HFFc6 (cell line): ENCODE measurements at places on chromosomes 12 and 14.

- H3K27me3 ChIP-seq = peaks cover 2% of the 10 kb centered on the region; the same call in 1 of the 2 replicates
- no peak for DNase-seq
- H3K4me1 ChIP-seq = 0 out of 2 replicates have a peak, but pooled peaks cover 5% of the 10 kb centered on the region
- H3K27ac ChIP-seq = no peak overlapping the region
- no peaks in the 10 kb centered on the region for H3K36me3 ChIP-seq
Measured at GRCh38 chr14:88130057-88130432, 125.1 kb downstream of the GPR65 start.

DNA sequence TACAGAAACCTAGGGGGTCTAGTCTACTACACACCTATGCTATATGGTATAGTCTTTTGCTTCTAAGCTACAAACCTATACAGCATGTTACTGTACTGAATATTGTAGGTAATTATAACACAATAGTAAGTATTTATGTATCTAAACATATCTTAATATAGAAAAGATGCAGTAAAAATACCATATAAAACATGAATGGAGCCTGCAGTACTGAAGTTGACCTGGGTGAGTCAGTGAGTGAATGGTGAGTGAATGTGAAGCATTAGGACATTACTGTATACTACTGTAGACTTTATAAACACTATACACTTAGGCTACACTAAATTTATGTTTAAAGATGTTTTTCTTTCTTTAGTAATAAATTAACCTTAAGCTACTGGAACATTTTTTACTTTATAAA, 13.1 kb upstream of the ABCD2 start:
- DNase-seq = no peak
- H3K4me1 ChIP-seq = no peaks in the 10 kb centered on the region

DNA sequence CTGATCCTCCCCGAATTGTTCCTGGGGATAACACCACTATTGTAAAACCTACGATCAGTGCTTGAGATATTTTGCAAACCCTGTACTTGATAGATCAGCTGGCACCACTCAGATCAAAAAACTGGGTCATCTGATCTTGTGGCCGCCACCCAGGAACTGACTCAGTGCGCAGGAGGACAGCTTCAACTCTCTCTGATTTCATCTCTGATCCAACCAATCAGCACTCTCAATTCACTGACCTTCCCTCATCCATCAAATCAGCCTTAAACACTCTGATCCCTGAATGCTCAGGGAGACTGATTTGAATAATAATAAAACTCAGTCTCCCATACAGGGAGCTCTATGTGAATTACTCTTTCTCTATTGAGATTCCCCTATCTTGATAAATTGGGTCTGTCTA, 4.2 kb upstream of the XPOT start:
- no peak overlapping the region for H3K27ac ChIP-seq
- no peak overlapping the region for H3K4me3 ChIP-seq
- H3K27me3 ChIP-seq = peaks cover 2% of the 10 kb centered on the region
- peaks cover 18% of the 10 kb centered on the region for H3K4me1 ChIP-seq

- H3K27me3 ChIP-seq = peaks cover 1% of the 10 kb centered on the region
- H3K36me3 ChIP-seq = peaks cover 42% of the 10 kb centered on the region
- H3K4me3 ChIP-seq = peak overlapping the region; percentile 98
- DNase-seq = no peak
- H3K27ac ChIP-seq = peak overlapping the region; percentile 98
- H3K4me1 ChIP-seq = peaks cover 25% of the 10 kb centered on the region
Measured at GRCh38 chr12:56645201-56645716, 525 bp downstream of the ATP5F1B start.

DNA sequence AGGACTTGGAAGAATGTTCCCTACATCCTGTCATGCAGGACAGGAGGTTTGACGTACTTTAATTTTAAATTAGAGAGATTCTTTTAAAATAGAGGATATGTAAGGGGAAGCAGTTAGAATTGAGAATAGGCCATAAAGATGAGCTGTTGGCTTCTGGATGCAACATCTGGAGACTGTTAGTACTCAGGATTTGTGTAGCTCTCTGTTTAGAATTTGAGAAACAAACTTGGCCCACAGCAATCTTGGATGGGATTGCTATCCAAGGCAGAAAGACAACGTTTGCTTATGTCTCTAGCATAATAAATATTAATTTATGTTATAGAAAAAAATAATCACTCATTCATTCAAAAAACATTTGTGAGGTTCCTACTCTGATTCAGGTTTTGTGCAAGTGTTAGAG, 398.4 kb upstream of the NOVA1 start:
- no peak for DNase-seq
- no peak overlapping the region for H3K27ac ChIP-seq
- H3K27me3 ChIP-seq = no peaks in the 10 kb centered on the region
- no peaks in the 10 kb centered on the region for H3K4me1 ChIP-seq
- no peaks in the 10 kb centered on the region for H3K36me3 ChIP-seq
- no peak overlapping the region for H3K4me3 ChIP-seq

- no peaks in the 10 kb centered on the region for H3K4me1 ChIP-seq
- H3K27ac ChIP-seq = no peak overlapping the region
- peaks cover 6% of the 10 kb centered on the region; the same call in 1 of the 2 replicates for H3K36me3 ChIP-seq
- H3K4me3 ChIP-seq = no peak overlapping the region
- peaks cover 2% of the 10 kb centered on the region; the same call in 1 of the 2 replicates for H3K27me3 ChIP-seq
Measured at GRCh38 chr12:131381716-131382430, 329.0 kb upstream of the SFSWAP start.

GRCh38 chr14:61653507-61653906, 41.8 kb upstream of the HIF1A start:
- H3K27me3 ChIP-seq = peaks cover 3% of the 10 kb centered on the region
- peak; percentile 70 for DNase-seq
- H3K27ac ChIP-seq = peak overlapping the region; percentile 47
- H3K4me1 ChIP-seq = peaks cover 25% of the 10 kb centered on the region
- H3K36me3 ChIP-seq = no peaks in the 10 kb centered on the region
- H3K4me3 ChIP-seq = peak overlapping the region; percentile 52; the same call in 1 of the 2 replicates

- peaks cover 30% of the 10 kb centered on the region for H3K27me3 ChIP-seq
- H3K36me3 ChIP-seq = no peaks in the 10 kb centered on the region
- peaks cover 36% of the 10 kb centered on the region for H3K4me1 ChIP-seq
- no peak overlapping the region for H3K27ac ChIP-seq
- H3K4me3 ChIP-seq = peak overlapping the region; percentile 78
Measured at GRCh38 chr12:49345051-49345824, 1.4 kb upstream of the DNAJC22 start.

- peaks cover 10% of the 10 kb centered on the region for H3K27me3 ChIP-seq
- no peak overlapping the region for H3K4me3 ChIP-seq
- H3K4me1 ChIP-seq = peaks cover 20% of the 10 kb centered on the region
- no peak for DNase-seq
- H3K36me3 ChIP-seq = peaks cover 5% of the 10 kb centered on the region; the same call in 1 of the 2 replicates
Measured at GRCh38 chr12:6317693-6318439, 7.4 kb downstream of the PLEKHG6 start.

GRCh38 chr14:106507354-106507753, 981.0 kb downstream of the TMEM121 start:
- H3K27ac ChIP-seq = no peak overlapping the region
- no peaks in the 10 kb centered on the region for H3K27me3 ChIP-seq
- H3K4me1 ChIP-seq = no peaks in the 10 kb centered on the region
- peaks cover 10% of the 10 kb centered on the region for H3K36me3 ChIP-seq

DNA sequence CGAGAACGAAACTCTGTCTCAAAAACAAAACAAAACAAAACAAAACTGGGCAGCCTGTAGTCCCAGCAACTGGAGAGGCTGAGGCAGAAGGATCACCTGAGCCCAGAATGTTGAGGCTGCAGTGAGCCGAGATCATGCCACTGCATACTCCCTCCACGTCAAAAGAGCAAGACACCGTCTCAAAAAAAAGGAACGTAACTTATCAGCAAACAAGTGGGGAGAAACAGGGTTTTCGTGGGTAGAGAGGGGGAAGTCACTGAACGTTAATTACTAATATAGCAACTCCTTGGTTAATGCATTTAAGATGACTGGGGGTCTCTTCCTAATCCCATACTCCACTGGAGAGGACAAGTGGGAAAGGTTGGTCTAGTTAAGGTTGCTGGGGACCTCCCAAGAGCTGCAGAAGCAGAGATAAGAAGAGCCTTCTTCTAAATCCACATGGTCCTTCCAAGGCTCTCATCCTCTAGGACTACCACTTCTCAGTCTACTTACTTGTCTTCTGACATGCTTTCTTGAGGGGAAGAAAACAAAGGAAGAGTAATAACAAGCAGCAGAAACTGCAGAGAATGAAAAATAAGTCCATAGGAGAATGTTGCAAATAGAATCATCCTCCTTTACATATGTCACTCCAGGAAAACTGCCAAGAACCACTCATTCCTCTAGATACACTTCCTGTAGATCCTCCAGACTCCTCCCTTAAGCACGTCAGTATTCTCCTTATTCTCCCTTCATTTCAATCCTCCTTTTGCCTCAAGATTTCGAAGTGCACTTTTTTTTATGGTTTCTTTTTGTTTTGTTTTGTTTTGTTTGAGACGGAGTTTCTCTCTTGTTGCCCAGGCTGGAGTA, 5.8 kb downstream of the NUMB start:
- H3K27ac ChIP-seq = peak overlapping the region; percentile 32
- no peaks in the 10 kb centered on the region for H3K27me3 ChIP-seq
- peaks cover 40% of the 10 kb centered on the region for H3K4me1 ChIP-seq
- H3K4me3 ChIP-seq = peak overlapping the region; percentile 59
- no peaks in the 10 kb centered on the region for H3K36me3 ChIP-seq

DNA sequence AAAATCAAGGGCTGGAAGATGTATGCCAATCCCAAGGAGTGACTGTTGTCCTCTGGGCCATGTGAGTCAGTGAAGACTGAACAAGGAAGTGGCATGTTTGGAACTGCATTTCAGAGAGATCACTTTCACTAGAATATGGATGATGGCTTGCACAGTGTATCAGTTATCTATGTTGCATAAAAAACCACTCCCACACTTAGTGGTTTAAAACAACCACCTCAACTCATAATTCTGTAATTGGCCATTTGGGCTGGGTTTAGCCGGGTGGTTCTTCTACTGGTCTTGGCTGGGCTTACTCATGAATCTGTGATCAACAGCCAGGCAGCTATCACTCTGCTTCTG, 15.4 kb downstream of the BDKRB1 start:
- peaks cover 82% of the 10 kb centered on the region for H3K4me1 ChIP-seq
- H3K27me3 ChIP-seq = peaks cover 7% of the 10 kb centered on the region
- H3K27ac ChIP-seq = no peak overlapping the region
- H3K36me3 ChIP-seq = peaks cover 48% of the 10 kb centered on the region
- H3K4me3 ChIP-seq = no peak overlapping the region

- DNase-seq = no peak
- 0 out of 2 replicates have a peak overlapping the region, but pooled peaks have one; percentile 28 for H3K27ac ChIP-seq
- H3K4me3 ChIP-seq = no peak overlapping the region
- H3K36me3 ChIP-seq = peaks cover 32% of the 10 kb centered on the region
- no peaks in the 10 kb centered on the region for H3K27me3 ChIP-seq
Measured at GRCh38 chr12:86710109-86710508, 453.9 kb upstream of the MGAT4C start.

GRCh38 chr12:26697217-26697616, 135.8 kb downstream of the ITPR2 start:
- no peaks in the 10 kb centered on the region for H3K27me3 ChIP-seq
- H3K36me3 ChIP-seq = peaks cover 6% of the 10 kb centered on the region
- no peak overlapping the region for H3K4me3 ChIP-seq
- H3K27ac ChIP-seq = no peak overlapping the region
- peaks cover 22% of the 10 kb centered on the region for H3K4me1 ChIP-seq

DNA sequence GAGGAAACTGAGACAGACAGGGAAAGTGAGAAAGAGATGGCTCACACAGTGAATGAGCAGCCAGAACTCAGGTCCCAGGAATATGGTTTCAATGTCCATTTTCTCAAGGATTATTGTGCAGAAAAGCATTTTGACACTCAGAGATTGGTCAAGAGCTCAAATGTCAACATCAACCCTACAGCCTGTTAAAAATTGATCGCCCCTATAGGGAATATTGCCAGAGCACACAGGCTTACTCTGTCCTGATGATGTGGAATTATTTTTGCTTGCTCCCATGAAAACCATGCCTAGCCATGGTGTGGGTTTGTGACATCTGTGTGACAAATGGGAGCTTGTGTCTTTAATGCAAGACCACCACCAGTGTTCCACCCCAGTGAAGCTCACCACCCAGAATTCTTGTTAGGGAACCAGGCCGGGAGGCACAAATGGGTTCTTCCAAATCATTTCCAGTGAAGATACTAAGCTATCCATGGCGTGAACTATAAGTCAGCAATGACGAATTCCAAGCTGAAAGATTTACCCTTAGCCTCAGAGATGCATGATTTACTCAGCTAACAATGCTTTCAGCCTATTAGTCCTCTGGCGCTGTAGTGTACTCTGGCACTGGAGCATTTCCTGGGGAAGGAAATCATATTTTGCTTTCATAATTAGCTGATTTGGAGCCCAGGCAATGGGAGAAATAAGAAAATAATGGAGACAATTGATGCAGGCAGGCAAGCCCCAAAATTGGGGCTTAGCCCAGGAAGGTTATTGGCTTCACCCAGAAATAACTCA, 1188.2 kb upstream of the TMEM132C start:
- peak overlapping the region; percentile 33 for H3K4me3 ChIP-seq
- no peak overlapping the region for H3K27ac ChIP-seq
- DNase-seq = peak; percentile 42
- peaks cover 4% of the 10 kb centered on the region; the same call in 1 of the 2 replicates for H3K36me3 ChIP-seq

- H3K4me1 ChIP-seq = peaks cover 1% of the 10 kb centered on the region; the same call in 1 of the 2 replicates
- H3K4me3 ChIP-seq = no peak overlapping the region
- no peak for DNase-seq
Measured at GRCh38 chr12:50745861-50746260, 18.0 kb upstream of the ATF1 start.

DNA sequence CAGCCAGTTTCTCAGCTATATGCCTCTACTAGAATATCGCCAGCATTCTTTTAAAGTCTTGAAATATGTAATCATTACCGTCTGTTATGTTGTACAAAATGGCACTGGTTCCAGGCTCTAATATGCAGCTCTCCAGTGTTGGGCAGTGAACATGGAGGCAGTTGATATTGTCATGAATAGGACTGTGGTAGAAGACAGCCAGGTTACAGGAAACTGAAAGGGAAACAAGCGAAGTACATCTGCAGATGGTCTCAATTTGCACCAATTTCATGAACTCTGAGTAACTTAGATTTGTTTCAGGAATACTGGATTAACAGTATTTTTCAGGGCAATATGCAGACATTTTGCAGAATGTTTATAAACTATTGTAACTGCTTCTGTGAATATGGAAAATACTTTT, 13.4 kb upstream of the KLHL42 start:
- H3K4me1 ChIP-seq = peaks cover 24% of the 10 kb centered on the region
- H3K4me3 ChIP-seq = no peak overlapping the region
- H3K27ac ChIP-seq = no peak overlapping the region
- no peak for DNase-seq
- no peaks in the 10 kb centered on the region; the same call in none of the 2 replicates for H3K27me3 ChIP-seq
